AG09319 (cell line): ENCODE measurements at places on chromosomes 7 and 10.
A peak's percentile ranks its signal among the peaks of the same experiment; 100 is the strongest.

- DNase-seq = peak; percentile 96
Observed at GRCh38 chr10:110398419-110399105, 93.8 kb upstream of the SMNDC1 start.

DNA sequence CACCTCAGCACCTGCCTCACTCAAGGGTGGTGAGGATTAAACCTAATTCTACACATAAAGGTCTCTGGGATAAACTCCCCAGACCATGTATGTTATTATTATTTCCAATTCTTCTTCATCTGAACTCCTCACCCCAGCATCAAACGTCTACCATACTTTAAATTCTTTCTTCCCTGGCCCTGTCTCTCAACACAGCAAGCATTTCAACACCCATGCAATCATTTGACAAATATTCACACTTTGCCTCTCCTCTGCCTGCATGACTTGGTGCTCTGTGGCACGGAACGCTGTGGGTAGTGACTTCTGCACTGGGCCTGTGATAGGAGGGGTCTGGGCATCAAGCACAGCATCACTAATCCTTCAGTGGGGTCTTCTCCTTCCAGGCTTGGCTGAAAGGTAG is 490.8 kb downstream of the TNS3 start:
- no peak for DNase-seq

GRCh38 chr10:90644165-90644564 is 213.7 kb downstream of the HTR7 start:
- DNase-seq = no peak

DNA sequence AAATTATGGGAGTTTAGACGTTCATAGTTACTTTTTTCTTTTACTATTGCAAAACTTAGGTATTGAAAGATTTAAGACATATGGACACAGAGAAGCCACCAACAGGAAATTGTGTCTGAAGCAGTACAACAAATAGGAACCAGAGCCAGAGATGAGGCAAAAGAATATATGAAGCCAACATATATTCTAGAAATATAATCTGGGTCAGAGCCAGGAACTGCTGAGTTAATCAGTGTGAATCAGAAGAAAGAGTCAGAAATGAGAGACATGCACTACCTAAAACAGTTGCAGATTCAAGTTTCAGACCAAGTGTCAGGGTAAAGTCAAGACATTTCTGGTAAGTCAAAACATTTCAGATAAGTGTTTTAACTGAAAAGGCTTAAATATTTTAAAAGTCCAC is 67.7 kb downstream of the DGKB start:
- DNase-seq = no peak

- no peak for DNase-seq
Observed at GRCh38 chr7:132793474-132793873, 217.2 kb upstream of the PLXNA4 start.

DNA sequence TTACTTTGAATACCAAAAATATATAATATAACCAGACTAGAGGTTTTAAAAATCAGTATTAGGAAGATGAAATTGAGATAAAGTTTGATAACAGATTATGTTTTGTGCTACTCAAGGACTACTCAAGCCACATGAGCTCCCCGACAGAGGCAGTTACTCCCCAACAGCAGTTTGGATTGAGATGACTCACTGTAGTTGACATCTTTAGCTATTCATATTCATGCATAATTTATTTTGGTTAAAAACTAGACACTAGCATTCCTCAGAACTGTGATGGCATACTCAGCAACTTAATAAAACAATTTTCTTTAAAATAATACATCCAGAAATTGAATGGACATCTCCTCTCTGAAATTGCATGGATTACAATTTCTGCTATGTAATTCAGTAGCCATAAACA is 19.6 kb downstream of the PCLO start:
- DNase-seq = no peak

DNA sequence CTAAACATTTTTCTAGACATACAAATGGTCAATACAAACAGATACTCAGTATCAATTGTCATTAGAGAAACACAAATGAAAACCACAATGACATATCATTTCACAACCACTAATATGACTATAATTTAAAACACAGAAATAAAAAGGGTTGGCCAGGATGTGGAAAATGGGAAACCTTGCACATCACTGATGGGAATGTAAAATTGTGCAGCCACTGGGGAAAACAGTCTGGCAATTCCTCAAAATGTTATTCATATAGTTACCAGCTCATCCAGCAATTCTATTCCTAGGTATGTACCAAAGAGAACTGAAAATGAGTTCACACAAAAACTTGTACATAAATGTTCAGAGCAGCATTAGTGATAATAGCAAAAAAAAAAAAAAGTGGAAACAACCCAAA is 106.1 kb upstream of the LRRTM3 start:
- DNase-seq = no peak

GRCh38 chr7:24703296-24703695 is 54.0 kb downstream of the GSDME start:
- DNase-seq = no peak

DNA sequence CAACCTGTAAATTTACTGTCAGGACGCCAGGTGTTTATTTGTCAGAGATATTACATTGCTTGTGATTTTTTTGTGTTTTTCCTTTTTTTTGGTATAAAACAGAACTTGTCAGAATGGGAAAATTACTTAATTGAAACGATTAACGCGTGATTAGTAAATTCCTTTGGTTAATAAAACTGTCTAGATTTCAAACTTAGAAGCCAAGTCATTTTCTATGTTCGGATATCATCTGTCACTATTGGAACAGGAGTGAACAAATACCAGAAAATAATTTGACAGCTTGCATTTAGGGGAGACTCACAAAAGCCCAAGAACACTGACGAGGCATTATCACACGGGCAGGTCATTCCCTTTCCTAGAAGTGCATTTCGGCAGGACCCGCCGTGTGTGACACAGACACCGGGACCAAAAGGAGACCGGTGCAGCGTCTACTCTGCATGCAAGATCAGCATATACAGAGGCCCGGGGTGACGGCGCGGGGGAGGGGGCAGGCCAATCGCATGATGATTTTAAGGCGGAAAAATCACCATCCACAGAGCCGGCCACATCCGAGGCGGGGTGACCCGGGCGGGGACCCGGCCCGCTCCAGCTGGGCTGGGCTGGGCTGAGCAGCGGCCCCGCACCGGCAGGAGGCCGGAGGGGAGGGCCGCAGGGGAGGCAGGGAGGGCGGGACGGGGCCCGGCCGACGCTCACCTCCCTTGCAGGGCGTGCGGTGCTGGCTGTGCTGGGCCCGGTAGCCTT is 841 bp downstream of the GLUD1 start:
- DNase-seq = no peak

DNA sequence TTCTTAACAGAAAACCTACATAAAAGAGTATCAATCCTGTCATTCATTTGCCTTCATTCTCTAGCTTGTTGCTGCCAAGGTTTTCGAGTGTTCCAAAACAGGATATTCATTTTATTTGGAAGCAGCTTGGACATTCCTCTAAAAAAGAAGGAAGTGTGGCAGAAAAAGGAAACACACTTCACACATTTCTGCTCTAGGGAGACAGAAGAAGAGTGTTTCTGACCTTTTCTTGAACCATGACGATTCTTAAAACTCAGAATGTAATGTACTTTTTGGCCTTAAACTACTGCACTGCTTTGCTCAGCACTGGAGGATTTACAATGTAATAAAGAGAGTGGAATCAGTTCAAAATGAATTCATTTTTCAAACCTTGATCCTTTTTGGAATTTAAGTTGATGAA is 81.3 kb downstream of the SEMA3A start:
- no peak for DNase-seq

- DNase-seq = no peak
Observed at GRCh38 chr7:47336472-47337425, 245.2 kb downstream of the TNS3 start.

DNA sequence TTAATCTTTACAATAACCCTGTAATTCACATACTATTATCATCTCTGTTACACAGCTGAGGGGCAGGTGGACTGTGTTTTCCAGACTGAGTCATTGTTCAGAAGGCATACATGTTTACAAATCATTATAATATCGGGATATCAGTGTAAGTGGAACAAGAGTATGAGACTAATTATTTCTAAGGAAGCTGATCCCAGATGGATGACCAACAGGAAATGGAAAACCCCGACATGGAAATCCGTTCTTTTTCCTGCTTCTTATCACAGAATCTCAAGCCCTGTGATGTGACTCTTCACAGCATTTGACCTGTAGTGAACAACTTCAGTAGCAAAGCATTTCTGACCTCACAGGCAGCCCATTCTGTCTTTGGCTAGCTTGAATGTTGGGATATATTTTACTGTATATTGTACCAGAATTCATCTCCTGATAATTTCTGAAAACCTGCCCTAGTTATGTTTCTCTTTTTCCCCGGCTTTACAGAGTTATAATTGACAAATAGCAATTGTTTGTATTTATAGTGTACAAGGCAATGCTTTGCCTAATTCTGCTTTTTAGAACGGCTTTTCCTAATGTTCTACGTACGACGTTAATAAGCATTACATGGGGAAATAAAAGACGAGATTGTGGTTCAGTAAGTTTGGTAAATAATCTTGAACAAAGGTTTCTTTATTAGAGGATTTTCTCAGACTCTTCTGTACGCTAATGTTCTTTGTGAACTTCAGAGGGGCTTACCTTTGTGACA is 78.6 kb upstream of the SYPL1 start:
- DNase-seq = no peak

- DNase-seq = no peak
Observed at GRCh38 chr7:156684661-156685060, 44.1 kb downstream of the RNF32 start.

DNA sequence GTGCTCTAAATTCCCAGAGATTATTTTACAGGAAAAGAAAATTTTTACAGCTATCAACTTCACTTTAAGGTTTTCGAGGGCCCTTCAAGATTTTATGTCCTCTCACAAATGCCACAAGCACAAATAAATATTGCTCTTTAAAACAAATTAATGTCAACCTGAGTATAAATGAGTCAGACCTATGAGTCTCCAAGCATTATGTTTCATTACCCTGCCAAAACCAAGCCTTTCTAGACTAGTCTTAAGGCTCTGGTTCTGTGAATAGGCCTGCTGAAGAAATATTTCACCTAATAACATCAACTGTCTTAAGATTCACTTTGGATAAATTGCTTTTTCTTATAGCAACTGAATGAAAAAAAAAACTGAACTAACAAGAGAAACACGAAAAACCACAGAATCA is 153.0 kb downstream of the PDE1C start:
- DNase-seq = no peak

DNA sequence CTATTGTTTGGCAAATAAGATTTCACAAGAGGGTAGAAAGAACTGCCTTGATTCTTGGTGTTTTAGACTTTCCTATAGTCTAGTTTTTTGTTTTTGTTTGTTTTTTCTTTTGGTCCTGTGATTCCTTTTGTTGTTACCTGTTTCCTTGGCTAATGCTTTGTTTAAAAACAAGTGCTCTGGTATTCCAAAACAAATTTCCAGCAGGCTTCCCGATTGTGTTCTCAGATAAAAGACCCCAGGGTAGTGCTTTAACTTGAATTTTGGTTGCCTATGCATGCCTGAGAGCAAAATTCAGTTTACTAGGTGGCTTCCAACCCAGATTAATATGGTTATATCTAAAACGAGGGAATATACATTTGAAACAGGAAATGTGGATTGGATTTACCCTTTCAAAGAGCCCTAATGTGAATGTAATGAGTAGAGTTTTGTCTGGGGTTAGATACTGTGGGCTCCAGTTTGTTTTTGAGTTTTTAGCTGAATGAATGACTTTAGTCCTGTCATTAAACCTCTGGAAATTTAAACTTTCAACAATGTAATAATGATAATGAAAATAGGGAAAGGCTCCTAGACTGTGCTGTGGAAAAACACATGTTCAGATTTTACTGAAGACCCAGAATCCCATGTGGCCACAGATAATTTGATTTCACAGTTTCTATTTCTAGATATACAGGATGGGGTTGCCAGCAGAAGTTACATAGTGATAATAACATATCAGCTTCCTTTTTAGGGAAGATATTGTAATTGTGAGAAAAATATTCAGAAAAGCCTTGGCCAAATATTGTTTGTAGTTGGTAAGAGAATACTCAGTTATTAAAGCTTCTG is 23.9 kb downstream of the AUTS2 start:
- no peak for DNase-seq

- no peak for DNase-seq
Observed at GRCh38 chr7:50778189-50778588, 4.5 kb downstream of the GRB10 start.

DNA sequence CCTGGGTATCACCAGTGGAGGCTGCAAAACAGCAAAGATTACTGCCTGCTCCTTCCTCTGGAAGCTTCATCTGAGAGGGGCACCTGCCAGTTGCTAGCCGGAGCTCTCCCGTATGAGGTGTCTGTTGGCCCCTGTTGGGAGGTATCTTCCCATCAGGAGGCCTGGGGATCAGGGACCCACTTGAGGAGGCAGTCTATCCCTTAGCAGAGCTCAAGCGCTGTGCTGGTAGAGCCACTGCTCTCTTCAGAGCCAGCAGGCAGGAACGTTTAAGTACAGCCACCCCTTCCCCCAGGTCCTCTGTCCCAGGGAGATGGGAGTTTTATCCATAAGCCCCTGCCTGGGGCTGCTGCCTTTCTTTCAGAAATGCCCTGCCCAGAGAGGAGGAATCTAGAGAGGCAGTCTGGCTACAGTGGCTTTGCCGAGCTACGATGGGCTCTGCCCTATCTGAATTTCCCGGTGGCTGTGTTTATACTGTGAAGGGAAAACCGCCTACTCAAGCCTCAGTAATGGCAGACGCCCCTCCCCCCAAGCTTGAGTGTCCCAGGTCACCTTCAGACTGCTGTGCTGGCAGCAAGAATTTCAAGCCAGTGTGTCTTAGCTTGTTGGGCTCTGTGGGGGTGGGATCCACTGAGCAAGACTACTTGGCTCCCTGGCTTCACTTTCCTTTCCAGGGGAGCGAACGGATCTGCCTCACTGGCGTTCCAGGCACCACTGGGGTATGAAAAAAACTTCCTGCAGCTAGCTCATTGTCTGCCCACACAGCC is 19.6 kb downstream of the SEMA3E start:
- DNase-seq = no peak

DNA sequence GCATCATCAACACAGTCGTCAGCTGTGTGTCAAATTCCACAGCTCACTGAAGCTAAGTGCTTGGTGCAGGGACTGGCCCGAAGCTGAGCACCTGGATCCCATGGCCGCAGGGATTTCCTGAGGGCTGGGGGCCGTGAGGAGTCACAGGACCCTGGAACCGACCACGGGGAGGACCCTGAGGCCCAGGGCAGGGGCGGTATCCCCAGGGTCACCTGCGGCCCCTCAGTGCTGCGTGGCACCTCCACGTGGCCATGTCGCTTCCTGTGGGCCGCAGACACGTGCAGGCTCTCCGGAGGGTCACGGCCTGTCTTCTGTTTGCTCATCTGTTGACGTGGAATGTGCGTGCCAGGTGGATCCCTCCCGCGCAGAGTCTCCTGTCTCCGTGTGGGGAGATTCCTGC is 53.4 kb downstream of the NKX6-2 start:
- no peak for DNase-seq

DNA sequence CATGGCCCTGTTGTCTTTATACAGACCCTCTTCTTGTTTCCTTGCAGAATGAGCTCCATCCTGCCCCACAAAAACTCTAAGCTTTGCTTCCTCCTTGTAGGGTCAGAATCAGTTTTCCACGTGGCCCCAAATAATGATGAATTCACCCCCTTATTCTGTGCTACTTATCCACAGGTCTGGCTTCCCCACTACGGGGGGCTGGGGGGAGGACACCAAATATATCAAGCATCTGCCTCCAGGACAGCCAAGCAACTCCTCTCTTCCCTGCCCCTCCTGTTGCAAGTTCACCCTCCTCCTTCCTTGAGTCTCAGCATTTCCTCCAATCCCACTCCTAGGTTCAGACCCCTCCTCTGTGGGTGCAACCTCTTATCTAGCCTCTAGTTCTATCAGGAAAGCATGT is 743.3 kb downstream of the GRID1 start:
- no peak for DNase-seq

- DNase-seq = no peak
Observed at GRCh38 chr7:134589491-134589941, 40.6 kb downstream of the AKR1B15 start.
